ENCODE measurements at places on chromosomes 5 and 9. TPM values are rescaled to one million over a fixed set of nuclear protein-coding genes. Genes with fewer than 3 reads are reported as not detected.

DNA sequence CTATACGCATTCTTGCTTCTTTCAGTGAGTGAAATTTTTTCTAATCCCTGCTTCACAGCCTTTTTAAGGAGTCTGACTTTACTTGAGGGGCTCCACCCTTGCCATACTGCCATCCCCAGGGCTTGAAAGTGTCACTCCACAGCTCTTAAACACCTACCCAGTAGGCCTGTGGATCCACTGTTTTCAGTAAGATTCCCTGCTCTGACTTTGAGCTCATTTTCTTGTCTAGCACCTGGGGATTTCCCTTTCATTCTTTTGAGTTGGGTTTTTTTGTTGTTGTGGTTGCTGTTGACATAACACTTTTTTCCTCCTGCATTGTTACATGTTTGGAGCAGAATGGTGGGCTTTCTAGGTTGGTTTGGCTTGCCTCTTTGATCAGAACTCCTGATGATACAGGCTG is 23.6 kb downstream of the SREK1IP1 start:
- no peak for DNase-seq
- H3K27ac ChIP-seq = no peak overlapping the region
- H3K4me1 ChIP-seq = peaks cover 4% of the 10 kb centered on the region

DNA sequence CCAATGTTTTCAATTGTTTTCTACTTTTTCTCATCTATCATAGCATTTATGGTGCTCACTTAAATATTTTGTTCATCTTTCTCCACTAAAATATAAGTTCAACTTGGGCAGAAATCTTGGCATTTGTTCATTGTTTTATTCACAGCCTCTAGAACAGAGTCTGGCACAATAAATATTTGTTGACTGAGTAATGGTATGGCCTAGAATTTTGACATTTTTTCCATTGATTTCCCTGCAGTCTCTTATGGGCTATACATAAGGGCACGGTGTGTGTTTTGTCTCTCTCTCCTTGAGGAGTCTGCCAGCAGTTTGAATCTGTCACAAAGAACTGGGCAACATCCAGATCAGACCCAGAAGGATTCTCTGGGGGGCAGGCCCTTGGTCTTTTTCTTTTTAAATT is 379.7 kb downstream of the TMEM38B start:
- DNase-seq = no peak
- H3K27me3 ChIP-seq = no peaks in the 10 kb centered on the region
- H3K27ac ChIP-seq = no peak overlapping the region
- H3K4me1 ChIP-seq = no peaks in the 10 kb centered on the region
- H3K36me3 ChIP-seq = no peaks in the 10 kb centered on the region
- no peak overlapping the region for H3K4me3 ChIP-seq

DNA sequence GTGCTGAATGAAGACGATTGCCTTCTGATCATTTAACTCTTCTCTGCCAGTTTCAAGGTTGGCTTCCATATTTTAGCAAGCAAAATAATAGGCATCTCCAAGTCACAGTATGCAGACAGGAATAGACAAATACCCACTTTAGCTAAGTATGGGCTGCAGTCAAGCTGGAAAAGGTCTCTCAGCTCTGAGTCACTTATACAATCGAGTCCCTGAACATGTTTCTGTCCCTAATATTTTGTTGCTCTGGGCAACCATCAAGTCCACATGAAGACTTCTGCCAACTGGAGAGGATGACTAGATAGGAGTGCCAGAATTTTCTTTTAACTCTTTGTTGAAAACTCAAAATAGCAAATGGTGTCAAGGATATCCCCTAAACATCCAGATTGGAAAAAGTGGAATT is 575.3 kb downstream of the RAB3C start:
- H3K4me1 ChIP-seq = peaks cover 1% of the 10 kb centered on the region
- no peak for DNase-seq
- no peaks in the 10 kb centered on the region for H3K27me3 ChIP-seq

Gene TXNDC8
- not detected for total RNA-seq

DNA sequence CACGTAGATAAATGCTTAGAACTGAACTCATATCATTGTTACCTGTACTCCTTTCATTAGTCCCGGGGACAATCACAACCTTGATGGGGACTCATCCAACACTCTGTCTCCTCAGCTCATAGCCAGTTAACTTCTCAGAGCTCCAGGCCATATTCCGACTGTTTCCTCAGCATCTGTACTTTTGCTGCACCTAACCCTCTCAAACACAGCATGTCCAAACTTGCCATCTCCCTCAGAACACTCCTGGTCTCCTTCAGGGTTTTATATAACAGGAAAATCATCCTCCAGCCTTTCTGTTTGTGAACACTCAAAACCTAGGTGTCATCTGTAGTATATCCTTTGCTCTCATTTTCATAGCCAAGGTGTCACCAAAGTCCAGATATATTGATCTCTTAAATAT is 150.5 kb downstream of the CDH6 start:
- no peaks in the 10 kb centered on the region for H3K36me3 ChIP-seq
- no peaks in the 10 kb centered on the region for H3K4me1 ChIP-seq
- no peaks in the 10 kb centered on the region for H3K27me3 ChIP-seq
- no peak overlapping the region for H3K27ac ChIP-seq
- no peak overlapping the region for H3K4me3 ChIP-seq
- no peak for DNase-seq

GRCh38 chr5:98781964-98782363 is 8.5 kb downstream of the RGMB start:
- H3K27me3 ChIP-seq = no peaks in the 10 kb centered on the region
- peaks cover 2% of the 10 kb centered on the region for H3K4me1 ChIP-seq
- no peak for DNase-seq
- H3K36me3 ChIP-seq = no peaks in the 10 kb centered on the region
- no peak overlapping the region for H3K27ac ChIP-seq

DNA sequence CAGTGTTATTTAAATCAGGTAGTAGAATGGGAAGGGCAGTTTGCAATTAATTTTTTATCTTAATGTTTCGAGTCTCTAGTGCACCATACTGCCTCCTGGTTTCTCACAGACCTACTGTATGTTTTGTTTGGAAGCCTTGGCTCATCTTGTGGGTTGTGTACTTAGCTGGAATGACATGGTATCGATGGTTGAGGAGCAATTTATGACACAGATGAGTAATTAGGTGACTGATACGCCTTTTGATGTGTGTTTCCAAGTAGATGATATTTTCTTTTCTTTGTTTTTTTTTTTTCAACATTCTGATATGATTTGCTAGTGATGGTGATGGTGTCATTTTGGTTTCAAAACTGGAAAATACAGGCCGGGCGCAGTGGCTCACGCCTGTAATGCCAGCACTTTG is 16.1 kb downstream of the BASP1 start:
- peaks cover 2% of the 10 kb centered on the region for H3K36me3 ChIP-seq
- no peaks in the 10 kb centered on the region for H3K27me3 ChIP-seq
- H3K27ac ChIP-seq = no peak overlapping the region
- peaks cover 6% of the 10 kb centered on the region for H3K4me1 ChIP-seq
- no peak overlapping the region for H3K4me3 ChIP-seq

GRCh38 chr9:107942856-107943255 is 453.3 kb upstream of the KLF4 start:
- no peak overlapping the region for H3K4me3 ChIP-seq
- no peaks in the 10 kb centered on the region for H3K27me3 ChIP-seq
- H3K27ac ChIP-seq = no peak overlapping the region
- H3K4me1 ChIP-seq = no peaks in the 10 kb centered on the region
- DNase-seq = no peak
- H3K36me3 ChIP-seq = no peaks in the 10 kb centered on the region

Gene GPR150
- 1.3 TPM for total RNA-seq

DNA sequence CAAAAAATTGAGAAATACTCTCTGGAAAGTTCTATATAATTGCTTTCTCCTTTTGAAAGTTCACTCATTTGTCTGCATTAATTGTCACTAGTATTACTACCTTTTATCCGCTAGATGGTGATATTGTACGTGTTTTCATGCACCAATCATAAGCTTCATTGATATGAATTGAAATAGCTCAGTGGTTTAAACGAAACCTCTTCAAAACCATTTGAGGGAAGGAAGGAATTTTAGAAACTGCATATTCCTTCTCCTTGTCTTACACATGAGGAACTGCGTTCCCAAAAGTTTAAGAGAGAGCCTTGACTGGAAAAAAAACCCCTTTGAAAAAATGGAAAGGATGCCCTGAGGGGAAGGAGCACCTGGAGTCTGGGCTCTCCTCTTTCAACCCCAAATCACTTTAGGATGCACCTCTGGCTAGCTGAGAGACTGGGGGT is 98.6 kb downstream of the YTHDC2 start:
- H3K4me3 ChIP-seq = no peak overlapping the region
- H3K27ac ChIP-seq = no peak overlapping the region
- H3K36me3 ChIP-seq = no peaks in the 10 kb centered on the region
- DNase-seq = no peak
- no peaks in the 10 kb centered on the region for H3K27me3 ChIP-seq
- H3K4me1 ChIP-seq = no peaks in the 10 kb centered on the region

DNA sequence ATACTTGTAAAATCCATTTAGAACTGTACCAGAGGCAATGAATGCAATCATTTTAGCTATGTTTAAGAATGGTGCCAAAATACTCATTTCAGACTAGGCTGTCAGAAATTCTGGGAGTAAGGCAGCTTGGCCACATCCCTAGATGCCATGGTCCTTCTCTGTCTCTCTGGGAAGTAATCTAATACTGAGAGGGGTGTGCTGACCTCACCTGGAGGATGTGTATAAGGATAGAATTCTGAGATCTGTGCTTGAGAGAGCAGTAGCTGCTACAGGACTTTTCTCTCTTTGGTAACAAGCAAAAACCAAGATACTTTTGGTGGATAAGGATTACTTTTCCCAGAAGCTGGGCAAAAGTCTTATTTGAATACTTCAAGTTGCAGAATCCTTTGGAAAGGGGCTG is 68.1 kb upstream of the MRPS30 start:
- no peak for DNase-seq
- no peak overlapping the region for H3K27ac ChIP-seq
- H3K4me3 ChIP-seq = no peak overlapping the region
- H3K4me1 ChIP-seq = no peaks in the 10 kb centered on the region

DNA sequence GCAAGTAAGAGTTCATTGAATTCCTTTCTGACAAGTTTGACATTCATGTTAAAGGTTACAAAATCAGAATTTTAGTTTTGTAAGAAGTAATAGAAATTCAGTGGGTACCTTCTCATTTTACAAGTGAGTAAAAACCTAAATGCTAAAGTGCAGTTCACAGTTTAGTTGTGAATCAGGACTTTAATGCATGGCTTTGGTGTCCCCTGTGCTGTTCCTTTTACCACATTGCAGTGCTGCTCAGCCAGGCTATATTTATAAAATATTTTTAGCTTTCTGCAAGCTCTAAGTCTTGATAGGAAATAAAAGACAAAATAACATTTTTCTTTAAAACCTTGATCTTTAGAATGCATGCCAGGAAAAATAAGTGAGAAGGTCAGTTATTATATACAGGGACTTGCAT is 26.3 kb downstream of the PAM start:
- 0 out of 2 replicates have a peak, but pooled peaks cover 5% of the 10 kb centered on the region for H3K4me1 ChIP-seq
- no peaks in the 10 kb centered on the region for H3K36me3 ChIP-seq
- DNase-seq = no peak
- H3K27me3 ChIP-seq = no peaks in the 10 kb centered on the region
- no peak overlapping the region for H3K27ac ChIP-seq
- no peak overlapping the region for H3K4me3 ChIP-seq

Gene NPR3
- total RNA-seq = not detected

DNA sequence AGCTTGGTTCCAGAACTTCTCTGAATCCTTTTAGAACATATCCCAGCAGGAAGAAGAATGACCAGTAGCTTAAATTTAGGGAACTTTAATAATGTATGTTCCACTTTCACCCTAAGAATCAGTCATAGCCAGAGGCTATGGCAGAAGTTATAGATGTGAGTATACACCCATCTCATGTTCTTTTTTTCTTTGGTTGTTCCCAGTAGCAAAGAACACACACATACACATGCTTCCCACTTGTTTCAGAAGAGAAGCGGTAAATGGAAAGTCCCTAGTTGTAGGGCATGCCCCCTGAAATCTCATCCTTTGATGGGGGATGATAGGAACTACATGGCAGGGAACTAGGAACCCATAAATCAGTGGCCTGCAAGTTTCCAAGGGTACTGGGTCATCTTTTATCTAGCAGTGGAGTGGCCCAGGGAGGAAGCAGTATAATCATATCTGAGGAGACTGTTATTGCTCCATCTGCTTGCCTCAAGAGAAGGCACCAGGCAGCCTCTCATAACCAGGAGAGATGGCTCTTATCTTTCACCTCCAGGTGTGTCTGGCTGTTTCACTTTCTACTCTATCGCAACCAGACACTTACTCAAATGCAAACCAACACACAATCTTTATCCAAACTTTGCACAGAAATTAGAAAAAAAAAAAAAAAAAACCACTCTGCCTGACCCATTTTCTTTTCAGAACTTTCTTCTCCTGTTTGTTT is 109.5 kb downstream of the SNCAIP start:
- H3K4me1 ChIP-seq = peaks cover 17% of the 10 kb centered on the region
- no peak for DNase-seq
- H3K36me3 ChIP-seq = no peaks in the 10 kb centered on the region

DNA sequence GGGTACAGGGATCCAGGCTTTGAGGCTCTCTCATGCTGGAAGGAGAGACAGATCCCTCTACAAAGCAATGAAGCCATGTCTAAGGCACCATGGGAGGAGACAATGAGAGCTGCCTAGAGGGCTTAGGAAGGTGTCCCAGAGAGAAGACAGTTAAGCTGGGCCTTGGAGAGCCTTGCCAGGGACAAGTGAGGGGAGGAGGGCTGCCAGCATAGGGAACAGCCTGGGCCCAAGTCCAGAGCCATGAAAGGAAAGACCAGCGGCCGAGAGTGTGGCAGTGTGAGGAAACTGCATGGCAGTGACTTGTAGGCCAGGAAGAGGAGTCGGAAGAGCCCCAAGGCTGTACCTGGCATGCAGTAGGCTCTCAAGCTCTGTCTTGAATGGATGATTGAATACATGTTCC is 88.5 kb downstream of the PSD2 start:
- H3K4me3 ChIP-seq = no peak overlapping the region
- H3K27me3 ChIP-seq = no peaks in the 10 kb centered on the region
- no peak overlapping the region for H3K27ac ChIP-seq

- H3K27ac ChIP-seq = no peak overlapping the region
- H3K4me3 ChIP-seq = no peak overlapping the region
- H3K4me1 ChIP-seq = no peaks in the 10 kb centered on the region
- no peaks in the 10 kb centered on the region for H3K27me3 ChIP-seq
- no peaks in the 10 kb centered on the region for H3K36me3 ChIP-seq
Measured at GRCh38 chr5:109939116-109939682, 249.5 kb downstream of the MAN2A1 start.

- H3K36me3 ChIP-seq = no peaks in the 10 kb centered on the region
- DNase-seq = no peak
- no peak overlapping the region for H3K27ac ChIP-seq
Measured at GRCh38 chr9:114405294-114406034, 17.7 kb upstream of the AKNA start.

Gene DRD1
- total RNA-seq = not detected

GRCh38 chr5:126976520-126977172 is 53.7 kb downstream of the MARCHF3 start:
- H3K27me3 ChIP-seq = no peaks in the 10 kb centered on the region
- H3K27ac ChIP-seq = no peak overlapping the region
- no peaks in the 10 kb centered on the region for H3K36me3 ChIP-seq
- H3K4me1 ChIP-seq = peaks cover 13% of the 10 kb centered on the region
- no peak for DNase-seq

Measured in GM12878 (cell line).